ENCODE measurements at places on chromosomes 1 and 21. TPM values are rescaled to one million over a fixed set of nuclear protein-coding genes. Genes with fewer than 3 reads are reported as not detected.

DNA sequence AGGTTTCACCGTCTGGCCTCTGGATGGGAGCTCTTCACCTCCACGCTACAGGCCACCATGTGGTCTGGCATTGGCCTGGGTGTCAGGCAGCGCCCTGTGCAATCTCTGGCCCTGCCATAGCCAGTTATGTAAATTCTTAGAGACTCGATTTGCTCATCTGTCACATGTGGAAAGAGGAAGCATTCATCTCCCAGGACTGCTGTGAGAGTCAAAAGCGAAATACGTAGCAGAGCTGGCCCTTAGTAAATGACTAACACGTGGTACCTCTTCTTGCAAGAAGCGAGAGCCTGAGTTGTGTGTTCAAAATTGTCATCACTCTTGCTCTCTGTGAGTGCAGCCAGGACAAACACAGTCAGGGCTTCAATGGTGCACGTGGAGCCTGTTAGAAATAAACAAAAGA is 159.0 kb upstream of the BACE2 start:
- DNase-seq, result no peak

- DNase-seq, result peak; percentile 95
Observed at GRCh38 chr1:215273838-215274516, 191.4 kb downstream of the KCNK2 start.

- no peak for DNase-seq
Observed at GRCh38 chr1:161498646-161499045, 6.6 kb upstream of the FCGR2A start.

The LINGO4 gene
- not detected for total RNA-seq

The NDUFS2 gene
- total RNA-seq, result 69.0 TPM
